ENCODE measurements at places on chromosomes 1 and 21.

GRCh38 chr1:88462096-88462487, 222.0 kb upstream of the PKN2 start:
- no peak for DNase-seq

- no peak for DNase-seq
Observed at GRCh38 chr1:202014060-202014459, 3.7 kb downstream of the ELF3 start.

GRCh38 chr21:40049031-40049930, 182.0 kb downstream of the PCP4 start:
- no peak for DNase-seq

GRCh38 chr21:45548711-45549491, 6.7 kb upstream of the SLC19A1 start:
- no peak for DNase-seq

DNA sequence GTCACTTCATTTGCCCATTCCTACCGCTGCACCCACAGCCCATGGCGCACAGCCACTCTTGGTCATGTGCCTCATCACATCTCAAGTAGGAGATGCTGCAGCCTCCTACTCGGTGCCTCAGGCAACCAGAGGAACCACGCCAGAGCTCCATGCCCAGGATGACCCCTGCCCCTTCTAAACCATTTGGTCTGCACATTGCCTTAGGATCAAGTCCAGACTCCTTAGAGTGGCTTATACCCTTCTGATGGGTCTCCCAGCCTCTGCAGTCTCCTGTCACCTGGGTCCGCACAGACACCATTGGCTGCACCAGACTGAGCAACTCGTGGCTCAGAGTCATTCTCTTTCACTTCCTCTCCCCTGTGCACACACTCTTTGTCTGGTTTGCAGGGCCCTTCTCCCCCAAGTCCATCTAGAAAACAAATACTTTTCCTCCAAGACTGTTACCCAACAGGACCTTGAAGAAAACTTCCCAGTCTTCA, 2.2 kb upstream of the ADORA3 start:
- DNase-seq = no peak
